ENCODE measurements at places on chromosomes 13 and 19.

GRCh38 chr19:45780448-45781213 is 1.7 kb downstream of the DMPK start:
- no peak for DNase-seq

- no peak for DNase-seq
Observed at GRCh38 chr13:51524829-51525566, 59.3 kb upstream of the WDFY2 start.

DNA sequence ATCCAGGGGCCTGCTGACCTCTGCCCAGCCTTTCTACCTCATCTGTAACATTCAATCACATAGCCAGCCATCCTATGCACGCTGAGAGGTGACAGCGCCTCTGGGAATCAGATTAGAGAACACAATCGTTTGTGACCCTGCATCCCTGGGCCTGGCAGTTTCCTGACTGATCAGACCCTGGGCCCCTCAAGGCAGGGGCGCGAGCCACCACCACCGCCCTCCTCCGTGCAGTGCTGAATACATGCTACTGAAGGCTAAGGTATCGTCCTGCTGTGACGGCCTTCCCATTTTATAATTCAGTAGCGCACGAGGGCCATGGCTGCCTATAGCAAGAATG is 1.3 kb downstream of the TMTC4 start:
- no peak for DNase-seq

- no peak for DNase-seq
Observed at GRCh38 chr19:1041272-1041834, 1.4 kb downstream of the ABCA7 start.

DNA sequence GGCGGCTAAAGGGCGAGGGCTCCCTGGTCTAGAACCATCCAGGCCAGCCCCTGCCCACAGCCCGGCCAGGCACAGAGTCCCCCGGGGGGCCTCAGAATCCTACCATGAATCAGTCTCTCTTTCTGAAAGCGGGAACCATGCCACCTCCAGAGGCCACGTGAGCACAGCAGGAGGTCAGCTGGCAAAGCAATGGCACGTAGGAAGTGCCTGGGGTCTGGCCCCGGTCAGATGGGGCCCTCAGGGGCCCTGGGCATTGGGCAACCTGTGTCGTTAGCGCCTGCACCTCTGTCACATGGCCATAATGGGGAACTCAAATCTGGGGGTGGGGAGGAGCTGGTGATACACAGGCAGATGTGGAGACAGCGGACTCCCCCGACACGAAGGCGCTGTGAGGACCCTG is 8.8 kb downstream of the MFSD12 start:
- DNase-seq, result no peak

DNA sequence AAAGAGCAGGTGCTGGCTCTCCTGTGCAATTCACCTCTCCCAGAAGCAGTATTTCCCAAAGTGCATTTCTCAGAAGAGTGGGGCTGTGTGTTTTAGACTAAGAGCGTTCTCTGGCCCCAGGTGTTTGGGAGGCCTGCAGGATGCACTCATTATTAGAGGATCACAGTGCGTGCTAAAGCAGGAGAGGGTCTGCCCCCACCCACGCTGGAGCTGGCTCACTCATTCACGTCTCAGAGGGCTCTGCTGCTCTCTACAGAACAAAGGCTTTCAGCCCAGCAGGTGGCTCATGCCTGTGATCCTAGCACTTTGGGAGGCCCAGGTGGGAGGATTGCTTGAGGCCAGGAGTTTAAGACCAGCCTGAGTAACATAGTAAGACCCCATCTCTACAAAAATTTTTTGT is 756.7 kb downstream of the UQCRFS1 start:
- no peak for DNase-seq

- no peak for DNase-seq
Observed at GRCh38 chr13:79056706-79057105, 349.3 kb downstream of the RBM26 start.

DNA sequence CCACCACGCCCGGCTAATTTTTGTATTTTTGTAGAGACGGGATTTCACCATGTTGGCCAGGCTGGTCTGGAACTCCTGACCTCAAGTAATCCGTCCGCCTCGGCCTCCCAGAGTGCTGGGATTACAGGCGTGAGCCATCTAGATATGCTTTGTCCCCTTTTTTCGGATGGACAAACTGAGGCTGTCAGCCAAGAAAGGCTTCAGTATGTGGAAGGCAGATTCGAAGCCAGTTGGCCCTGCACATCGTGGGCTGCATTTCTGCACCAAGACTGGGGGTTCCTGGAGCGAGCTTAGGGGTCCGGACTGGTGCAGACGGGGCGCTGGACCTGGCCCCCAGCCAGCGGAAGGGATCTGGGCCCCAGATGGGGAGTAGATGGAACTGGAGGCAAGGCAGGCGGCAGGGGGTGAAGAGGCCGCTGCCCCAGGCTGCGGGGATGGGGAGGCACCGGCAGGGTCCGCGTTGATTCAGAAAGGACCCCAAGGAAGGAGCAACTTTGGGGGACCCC is 9.7 kb upstream of the JUND start:
- DNase-seq, result no peak

DNA sequence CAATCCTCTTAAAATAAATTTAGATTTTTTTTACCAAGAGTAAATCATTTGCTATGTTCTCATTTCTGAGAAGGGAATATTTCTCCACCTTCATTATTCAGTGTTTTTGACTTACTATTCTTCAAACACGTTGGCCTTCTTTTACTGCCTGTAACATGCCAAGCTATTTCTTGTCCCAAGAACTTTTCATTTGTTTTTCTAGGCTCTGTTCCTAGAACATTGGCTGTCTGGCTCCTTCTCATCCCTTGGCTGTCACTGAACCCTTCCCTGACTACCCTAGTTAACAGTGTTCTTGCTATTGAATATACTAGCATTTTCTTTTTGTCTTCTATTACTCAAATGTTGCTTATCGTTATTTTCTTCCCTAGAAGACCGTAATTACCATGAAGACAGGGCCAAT is 248.1 kb downstream of the ITGBL1 start:
- no peak for DNase-seq

- no peak for DNase-seq
Observed at GRCh38 chr13:51636349-51636890, 52.2 kb downstream of the WDFY2 start.

DNA sequence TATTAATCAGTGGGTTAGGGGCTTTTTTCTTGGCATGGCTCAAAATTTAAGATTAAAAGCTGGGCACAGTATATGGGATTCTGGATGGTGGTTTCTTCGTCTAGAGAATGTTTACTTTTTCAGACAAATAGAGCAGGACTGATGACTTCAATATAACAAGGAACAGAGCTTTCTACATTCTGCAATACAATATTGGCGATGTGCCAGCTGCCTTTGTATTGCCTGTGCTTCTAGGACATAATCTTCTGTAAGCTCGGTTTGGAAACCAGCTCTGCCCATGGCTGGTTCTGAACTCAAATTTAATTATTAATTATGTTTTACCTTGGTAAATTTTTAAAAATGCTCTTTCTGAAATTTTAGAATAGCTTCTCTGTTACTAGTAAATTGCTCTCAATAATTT is 139.1 kb upstream of the TRPC4 start:
- no peak for DNase-seq

DNA sequence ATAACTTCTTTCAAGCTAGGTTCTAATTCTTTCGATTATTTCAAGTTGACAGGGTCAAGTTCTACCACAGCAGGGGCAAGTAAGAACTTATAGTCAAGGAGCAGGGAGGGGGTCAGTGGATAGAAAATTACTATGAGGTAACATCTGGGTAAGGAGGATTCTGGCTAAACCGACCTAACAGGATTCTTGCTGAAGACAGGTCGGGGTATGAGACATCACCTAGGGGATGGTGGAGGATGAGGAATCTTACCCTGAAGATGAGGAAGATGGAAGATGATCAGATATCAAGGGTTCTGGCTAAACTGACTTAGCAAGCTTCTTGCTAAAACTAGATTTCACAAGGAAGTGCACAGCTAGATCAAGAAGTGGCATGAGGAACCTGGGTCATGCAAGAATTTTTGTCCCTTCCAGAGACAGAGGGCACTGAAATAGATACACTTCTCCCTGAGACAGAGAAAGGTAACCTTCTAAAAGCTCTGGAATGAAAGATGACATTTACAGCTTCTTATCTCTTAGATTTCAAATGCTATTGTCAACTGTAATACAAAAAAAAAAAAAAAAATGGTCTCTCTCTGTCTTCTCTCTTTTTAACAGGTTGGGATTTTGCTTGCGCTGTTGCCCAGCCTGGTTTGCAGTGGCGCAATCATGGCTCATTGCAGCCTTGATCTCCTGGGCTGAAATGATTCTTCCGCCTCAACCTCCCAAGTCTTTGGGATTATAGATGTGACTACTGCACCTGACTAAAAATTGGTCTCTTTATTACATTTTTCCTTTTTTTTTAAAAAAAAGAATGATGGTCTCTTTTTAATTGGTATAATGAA is 9.6 kb upstream of the METTL21C start:
- DNase-seq, result no peak

DNA sequence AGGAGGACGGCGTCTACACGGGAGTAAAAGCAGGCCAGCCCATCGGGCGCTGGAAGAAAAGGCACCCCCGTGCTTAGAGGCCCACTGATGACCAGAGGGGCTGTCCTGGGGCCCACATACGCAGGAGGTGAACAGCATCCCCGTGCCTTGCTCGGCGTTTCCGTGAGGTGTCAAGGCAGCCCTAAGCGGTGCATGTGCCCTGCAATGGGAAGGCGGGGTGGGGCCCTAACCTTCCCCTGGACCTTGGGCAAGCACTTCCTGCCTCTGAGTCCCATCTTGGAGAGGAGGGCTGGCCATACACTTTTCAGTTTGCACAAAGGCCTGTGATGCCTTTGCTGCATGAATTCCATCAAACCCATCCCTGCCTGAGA is 47.8 kb upstream of the ATP11A start:
- no peak for DNase-seq

DNA sequence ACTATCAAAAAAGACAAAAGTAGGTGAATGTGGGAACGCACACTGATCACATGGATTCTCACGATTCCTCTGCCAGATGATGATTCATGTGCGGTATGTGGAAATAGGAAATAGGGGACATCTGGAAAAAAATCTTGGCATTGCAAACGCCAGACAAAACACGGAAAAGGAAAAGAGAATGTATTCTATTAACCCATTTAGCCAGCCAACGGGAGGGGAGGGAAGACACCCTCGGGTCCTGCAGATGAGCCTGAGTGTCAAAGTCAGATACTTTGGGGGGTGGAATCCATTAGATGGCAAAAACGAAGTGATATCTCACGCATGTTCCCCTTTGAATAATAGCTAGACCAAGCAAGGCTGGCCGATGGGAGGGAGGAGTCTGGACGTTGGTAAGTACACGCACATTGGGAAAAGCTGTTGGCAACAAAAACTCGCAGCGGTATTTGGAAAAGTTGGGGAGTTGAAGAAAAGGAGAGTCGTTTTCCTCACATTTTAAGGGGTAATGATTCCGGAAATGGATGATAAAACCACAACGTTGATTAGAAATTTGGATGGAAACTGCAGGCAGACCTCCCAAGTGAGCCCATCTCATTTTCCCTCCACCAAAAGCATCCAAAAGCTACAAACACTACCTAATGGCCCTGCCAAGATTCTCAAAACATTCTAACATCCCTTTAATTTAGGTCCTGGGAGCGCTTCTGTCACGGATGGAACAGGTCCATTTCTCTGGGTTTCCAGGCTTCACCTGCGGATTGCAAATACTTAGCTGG is 73.6 kb downstream of the COL4A1 start:
- no peak for DNase-seq

DNA sequence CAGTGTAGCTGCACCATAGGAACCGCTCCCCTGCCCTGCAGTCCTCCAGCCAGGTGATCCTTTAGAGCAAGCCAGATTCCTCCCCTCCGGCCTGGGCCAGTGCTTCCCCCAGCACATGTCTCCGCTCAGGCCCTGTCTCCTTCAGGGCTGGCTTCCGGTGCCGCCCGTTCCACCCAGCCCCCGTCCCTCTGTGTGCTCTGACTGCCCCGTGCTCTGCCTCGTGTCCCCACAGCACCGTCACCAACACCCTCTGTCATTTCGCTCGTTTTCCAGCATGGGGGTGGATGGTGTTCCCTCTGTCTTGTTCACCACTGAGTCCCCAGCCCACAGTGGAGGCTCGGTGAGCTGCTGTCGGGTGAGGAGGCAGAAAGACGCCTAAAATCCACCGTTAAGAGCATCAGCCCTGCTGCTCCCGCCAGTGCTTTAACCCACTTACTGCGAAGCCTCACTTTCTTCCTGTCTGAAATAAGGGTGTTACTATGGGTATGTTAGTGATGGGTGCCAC is 54.5 kb downstream of the TSSK6 start:
- DNase-seq, result no peak

- DNase-seq, result no peak
Observed at GRCh38 chr19:48896191-48896720, 2.3 kb downstream of the TULP2 start.

GRCh38 chr19:8132858-8133458 is 16.4 kb downstream of the FBN3 start:
- DNase-seq, result no peak

GRCh38 chr19:33781996-33782395 is 14.7 kb upstream of the KCTD15 start:
- DNase-seq, result no peak

DNA sequence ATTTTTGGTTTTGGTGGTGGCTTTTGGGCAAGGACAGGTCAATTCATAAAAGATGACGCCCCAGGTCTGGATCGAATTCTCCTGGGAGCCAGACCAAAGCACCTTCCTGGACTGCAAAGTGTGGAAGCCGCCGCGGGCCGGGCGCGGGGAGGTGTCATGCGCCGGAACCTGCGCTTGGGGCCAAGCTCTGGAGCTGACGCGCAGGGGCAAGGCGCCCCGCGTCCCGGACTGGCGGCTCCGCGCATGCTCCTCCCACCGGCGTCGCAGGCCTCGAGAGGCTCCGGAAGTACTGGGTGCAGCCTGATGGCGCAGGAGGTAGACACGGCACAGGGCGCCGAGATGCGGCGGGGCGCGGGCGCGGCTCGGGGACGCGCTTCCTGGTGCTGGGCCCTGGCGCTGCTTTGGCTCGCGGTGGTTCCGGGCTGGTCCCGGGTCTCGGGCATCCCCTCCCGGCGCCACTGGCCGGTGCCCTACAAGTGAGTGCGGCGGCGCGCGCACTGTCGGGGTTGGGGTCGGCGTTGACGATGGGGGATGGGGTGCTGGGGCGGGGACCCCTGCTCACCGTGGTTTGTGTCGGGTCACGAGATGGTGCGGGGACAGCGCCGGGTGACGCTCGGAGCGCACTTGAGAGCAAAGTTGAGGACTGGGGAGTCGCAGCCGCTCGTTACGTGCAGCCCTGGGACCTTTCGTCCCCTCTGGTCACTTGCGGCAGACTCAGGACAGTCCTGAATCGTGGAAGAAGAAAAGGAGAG is at the start of gene CLN5:
Gene CLN5 (plus strand): TSS at position 286 of the 752 bp plus-strand sequence. CDS start 18 bp downstream, at position 304.
- peak; percentile 57 for DNase-seq

GRCh38 chr19:45419396-45419795 is 4.3 kb downstream of the ERCC1 start:
- no peak for DNase-seq

- no peak for DNase-seq
Observed at GRCh38 chr13:42275098-42275471, 3.1 kb downstream of the AKAP11 start.

- DNase-seq, result no peak
Observed at GRCh38 chr19:8126511-8126910, 22.9 kb downstream of the FBN3 start.

DNA sequence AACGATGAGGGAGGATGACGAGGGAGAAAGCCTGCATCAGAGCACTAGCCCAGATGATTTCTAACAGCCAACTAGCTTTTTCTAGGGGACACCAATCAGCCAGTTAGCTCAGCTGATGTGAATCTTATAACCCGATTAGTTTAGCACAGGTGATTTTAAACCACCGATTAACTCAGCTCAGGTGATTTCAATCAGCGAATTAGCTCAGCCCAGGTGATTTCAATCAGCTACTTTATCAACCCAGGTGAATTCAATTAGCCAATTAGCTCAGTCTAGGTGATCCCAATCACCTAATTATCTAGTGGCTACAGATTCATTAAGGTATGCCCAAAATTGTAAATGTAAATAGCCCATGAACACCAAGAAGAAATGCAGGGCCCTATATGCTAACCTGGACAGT is 146.9 kb downstream of the ZNF486 start:
- DNase-seq, result no peak
